ENCODE measurements at places on chromosomes 11 and 22.

GRCh38 chr11:64876835-64877341 lies 1.5 kb downstream of the EHD1 start:
- no peak for DNase-seq

GRCh38 chr22:50102946-50103345 lies 13.1 kb downstream of the MOV10L1 start:
- DNase-seq, result no peak

GRCh38 chr11:93655047-93655446 lies 6.4 kb upstream of the CEP295 start:
- no peak for DNase-seq

DNA sequence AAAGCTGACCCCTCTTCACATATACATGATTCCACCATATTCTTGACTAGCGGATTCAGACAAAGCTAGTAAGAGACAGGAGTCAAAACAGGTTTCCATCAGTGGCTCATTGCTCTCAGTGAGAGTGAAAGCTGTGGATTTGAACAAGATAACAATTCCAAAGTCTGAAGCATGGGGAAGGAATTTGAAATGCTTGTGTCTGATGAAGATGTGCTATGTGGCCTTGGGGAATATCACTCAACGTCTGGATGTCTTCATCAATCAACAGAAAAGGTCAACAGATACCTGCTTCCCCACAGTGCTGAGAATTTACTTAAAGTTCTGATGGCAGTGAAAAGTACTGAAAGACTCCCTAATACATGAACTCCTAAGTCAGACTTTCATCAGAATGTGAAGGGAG lies 46.9 kb upstream of the SESN3 start:
- DNase-seq, result no peak

GRCh38 chr11:76984743-76985142 lies 49.5 kb upstream of the B3GNT6 start:
- no peak for DNase-seq

- no peak for DNase-seq
Observed at GRCh38 chr11:96070453-96070852, 146.5 kb upstream of the MTMR2 start.

DNA sequence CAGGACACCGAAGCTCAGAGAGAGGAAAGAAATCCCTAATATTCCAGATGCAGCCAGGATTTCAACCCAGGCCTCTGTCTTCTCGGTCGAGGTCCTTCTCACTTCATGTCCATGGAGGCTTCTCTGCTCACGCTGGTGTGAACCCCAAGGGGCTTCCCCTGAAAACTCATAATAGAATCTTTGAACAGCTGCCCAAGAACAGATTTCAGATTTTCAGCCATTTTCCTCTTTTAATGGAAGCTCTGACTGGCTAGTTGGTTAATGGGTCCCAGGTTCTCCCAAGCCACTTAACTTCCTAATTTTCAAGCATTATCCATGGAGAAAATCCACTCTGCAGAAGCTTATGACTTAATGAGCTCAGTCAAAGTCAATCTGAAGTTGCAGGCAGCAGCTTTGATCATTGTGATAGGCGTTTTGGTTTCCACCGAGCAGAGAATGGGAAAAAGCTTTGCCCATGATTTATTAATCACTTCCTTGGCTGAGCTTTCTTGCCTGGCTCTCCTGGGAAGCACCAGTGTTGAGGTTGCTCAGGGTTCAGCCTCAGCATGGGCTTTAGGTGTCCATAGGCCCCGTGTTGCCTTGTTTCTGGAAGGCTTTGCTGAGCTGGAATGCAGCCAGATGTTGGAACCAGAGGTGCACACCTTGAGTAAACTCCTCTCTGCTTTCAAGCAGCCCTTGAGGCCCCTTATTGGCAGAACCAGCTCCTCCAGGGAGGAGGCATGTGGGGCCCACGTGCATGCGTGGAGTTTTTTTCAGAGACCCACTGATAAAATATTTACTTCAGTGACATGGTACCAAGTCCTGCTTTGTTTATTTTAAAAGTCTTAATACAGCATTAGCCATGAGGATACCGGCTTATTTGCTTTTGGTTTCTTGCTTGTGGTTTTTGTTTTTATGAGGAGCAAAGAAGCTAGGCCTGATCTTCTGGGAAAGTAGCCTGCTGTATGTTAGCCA lies 25.5 kb downstream of the LDLRAD3 start:
- DNase-seq, result no peak

GRCh38 chr11:130622141-130622542 lies 173.7 kb downstream of the ADAMTS15 start:
- no peak for DNase-seq

GRCh38 chr11:68014157-68014946 lies 4.2 kb downstream of the ALDH3B1 start:
- DNase-seq, result no peak

- DNase-seq, result no peak
Observed at GRCh38 chr11:117833401-117833891, 8.9 kb upstream of the FXYD2 start.

GRCh38 chr11:60056349-60056969 lies at the start of gene MS4A3:
MS4A3 (plus strand) TSS chr11:60056665; CDS start chr11:60061161, 4,496 bp downstream.
- no peak for DNase-seq

- no peak for DNase-seq
Observed at GRCh38 chr11:33376331-33377310, 119.4 kb downstream of the HIPK3 start.

GRCh38 chr22:24007253-24008021 lies 2.2 kb upstream of the GSTT4 start:
- no peak for DNase-seq

DNA sequence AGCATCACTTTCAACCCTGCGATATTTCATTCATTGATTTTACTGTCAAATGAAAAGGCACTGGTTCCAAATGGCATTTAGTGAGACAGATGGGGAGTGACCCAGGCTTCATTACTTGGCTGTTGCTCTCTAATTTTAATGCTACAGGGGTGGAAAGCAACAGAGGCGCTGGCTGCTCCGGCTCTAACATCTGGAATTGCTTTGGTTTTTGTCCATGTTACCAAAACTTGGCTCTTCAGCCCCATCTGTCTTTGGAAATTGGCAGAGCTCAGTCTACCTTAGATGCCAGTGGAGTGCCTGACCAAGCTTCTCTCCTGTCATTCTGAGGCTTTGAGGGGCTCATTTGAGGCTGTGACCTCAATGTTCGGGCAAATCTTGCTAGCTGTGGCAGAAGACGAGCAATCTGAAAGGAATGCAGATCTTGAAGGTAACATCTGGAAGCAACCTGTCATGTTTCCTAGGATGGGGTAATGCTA lies 409.5 kb upstream of the SYN3 start:
- DNase-seq, result no peak

DNA sequence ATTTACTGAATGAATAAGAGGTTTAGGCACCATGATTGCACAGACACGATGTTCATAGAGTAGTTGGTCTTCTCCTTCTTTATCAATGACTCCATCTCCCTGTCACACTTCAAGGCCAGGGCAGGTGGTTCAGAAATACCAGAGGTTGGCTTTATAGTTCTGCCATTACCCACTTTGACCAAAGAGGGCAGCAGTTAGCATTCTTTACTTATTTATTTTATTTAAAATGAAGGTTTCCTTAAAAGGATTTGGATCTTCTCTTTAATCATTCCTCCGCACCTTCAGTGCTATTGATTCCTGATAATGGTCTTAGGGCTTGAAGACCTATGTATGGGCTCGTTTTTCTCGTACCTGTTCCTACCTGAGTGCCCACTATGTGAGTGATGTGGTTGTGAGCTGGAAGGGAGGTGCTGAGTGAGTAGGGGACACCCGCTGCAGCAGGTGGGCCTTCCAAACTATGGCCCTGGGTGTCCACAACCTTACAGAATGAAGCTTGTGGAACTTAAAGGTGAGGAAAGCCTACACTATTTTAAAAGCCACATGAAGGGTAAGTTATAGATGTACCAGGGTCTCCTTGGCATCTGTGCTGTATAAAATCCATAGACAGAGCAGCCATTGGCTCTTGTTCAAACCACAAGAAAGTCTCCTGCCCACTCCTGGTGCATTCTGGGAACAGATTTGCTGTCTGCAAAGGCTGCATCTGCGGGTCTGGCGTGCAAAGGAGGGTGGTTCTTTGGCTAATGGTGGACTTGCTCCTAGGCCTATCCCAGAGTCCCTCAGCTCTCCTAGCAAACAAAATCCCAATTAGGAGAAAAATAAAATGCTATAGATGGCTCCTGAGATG lies 35.0 kb downstream of the TIMP3 start:
- peak; percentile 2 for DNase-seq

- DNase-seq, result no peak
Observed at GRCh38 chr22:19974268-19974861, 32.7 kb upstream of the TXNRD2 start.

GRCh38 chr11:96648991-96649390 lies 259.2 kb downstream of the JRKL start:
- DNase-seq, result no peak

DNA sequence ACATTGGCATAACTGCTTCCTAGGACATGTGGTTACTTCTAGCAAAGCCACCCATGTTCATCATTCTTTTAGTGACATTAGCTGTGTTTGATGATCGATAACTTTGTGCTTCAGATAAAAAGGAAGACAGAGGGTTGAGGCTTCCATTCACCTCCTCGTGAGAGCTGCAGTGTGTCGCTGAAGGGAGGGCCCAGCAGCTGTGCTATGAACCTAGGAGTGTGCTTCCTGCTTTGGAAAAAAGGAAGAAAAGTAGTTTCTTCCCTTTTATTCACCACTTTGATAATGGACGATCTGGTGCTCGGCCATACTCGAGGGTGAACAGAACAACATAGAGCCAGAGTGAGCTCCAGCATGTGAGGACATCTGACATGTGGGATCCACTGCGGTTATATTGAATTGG lies 6.1 kb upstream of the RFPL2 start:
- no peak for DNase-seq

- no peak for DNase-seq
Observed at GRCh38 chr11:36635066-36635862, 37.2 kb upstream of the RAG2 start.

- DNase-seq, result no peak
Observed at GRCh38 chr11:74169738-74170458, 904 bp downstream of the C2CD3 start.

DNA sequence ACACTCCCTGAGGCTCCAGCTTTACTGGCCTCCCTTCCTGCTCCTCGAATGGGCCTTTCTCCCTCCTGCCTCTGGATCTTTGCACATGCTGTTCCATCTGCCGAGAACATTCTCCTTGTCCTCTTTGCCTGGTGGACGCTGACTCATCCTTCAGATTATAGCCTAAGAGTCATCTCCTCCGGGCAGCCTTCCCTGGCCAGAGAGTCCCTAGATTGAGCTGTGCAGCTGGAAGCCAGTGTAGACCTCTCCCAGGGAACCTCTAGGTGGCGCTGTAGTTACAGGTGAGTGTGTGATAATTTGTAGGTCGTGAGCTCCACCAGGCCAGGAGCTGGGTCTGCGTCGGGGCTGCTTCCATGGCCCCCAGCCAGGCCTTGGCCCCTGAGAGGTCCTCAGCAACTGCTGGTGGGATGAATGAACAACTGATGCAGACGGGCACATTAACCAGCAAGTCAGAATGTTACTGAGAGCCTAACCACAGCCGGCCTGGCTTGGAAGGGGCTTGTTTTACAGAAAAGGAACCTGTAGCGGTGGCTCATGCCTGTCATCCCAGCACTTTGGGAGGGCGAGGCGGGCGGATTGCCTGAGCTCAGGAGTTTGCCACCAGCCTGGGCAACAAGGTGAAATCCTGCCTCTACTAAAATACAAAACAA lies 8.7 kb downstream of the PNPLA5 start:
- peak; percentile 38 for DNase-seq

GRCh38 chr11:23997356-23997755 lies 499.5 kb upstream of the LUZP2 start:
- no peak for DNase-seq

DNA sequence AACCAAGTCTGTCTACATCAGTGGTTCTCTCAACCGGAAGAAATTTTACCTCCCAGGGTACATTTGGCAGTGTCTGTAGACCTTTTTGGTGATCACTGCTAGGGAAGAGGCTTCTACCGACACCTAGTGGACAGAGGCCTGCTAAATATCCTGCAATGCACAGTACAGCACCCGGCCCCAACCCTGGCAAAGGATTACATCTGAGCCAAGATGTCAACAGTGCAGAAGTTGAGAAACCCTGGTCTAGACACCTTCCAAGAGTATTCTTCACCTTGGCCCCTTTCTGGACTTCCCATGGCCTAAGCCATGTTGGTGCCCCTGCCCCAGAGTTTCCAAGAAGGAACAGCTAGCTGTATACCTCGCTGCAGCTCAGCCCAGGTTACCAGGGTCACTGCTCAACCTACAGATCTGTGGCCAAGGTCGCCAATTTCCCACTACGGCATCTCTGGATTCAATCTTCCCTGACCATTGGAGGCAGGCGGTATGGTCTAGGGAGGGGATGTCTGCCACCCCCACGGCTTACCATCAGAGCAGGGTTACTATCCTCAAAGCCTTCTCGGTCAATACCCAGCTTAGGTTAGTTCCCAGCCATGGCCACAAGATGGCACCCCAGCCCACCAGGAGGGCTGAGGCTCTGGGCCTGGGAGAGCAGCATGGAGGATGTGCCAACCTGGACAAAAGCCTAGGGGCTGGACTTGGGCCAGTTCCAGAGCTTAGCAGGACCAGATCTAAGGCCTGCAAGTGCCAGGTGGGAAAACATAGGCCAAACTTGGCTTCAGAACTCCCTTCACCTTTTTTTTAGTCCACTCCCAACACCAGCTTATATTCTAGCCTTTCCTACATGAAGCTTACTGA lies 3.7 kb upstream of the KCNC1 start:
- DNase-seq, result peak; percentile 38

DNA sequence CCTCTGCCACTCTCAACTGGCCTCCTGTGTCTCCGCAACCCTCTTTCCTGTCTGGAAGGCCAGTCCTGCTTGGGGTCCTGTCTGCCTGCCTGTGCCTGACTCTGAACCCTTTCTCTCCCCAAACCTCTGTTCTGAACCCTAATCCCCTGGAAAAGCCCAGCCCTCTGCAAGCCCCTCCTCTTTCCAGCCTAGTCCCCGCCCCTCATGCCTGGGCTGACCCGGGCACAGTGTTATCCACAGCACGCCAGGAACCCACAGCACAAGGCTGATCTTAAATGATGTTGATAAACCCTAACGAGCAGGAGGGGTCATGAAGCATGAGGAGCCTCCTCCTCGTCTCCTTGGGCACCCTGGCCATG lies at the start of gene IFITM10:
TSS of gene IFITM10 (minus strand) at position 115 of the 359 bp plus-strand sequence. CDS start 153 bp downstream, outside the sequence.
- no peak for DNase-seq

- no peak for DNase-seq
Observed at GRCh38 chr22:45308957-45309421, 745 bp upstream of the FAM118A start.

GRCh38 chr22:49811020-49811791 lies 16.5 kb downstream of the BRD1 start:
- no peak for DNase-seq

DNA sequence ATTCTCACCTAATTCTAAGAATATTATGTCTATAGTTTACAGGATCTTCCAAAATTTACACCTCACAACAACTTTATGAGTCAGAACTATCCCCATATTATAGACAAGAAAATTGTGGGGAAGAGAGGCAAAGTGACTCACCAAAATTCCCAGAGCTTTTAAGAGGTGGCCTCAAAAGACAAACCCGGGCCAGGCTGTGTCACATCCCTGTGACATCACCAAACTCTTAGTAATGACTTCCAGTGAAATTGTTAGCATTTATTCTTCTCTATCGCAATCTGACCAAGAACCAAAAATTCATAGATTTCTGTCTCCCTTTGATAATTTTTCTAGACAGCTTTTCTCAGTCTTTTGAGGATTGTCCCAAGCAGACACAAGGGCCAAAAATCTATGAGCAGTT lies 134.3 kb downstream of the SNX19 start:
- DNase-seq, result no peak

GRCh38 chr11:15650105-15650938 lies 535.6 kb downstream of the INSC start:
- DNase-seq, result peak; percentile 59

- DNase-seq, result no peak
Observed at GRCh38 chr22:38413085-38414008, 41.7 kb downstream of the KCNJ4 start.

GRCh38 chr11:1487091-1487850 lies 692 bp upstream of the MOB2 start:
- no peak for DNase-seq

- no peak for DNase-seq
Observed at GRCh38 chr22:48689206-48689605, 1138.5 kb downstream of the BRD1 start.
